Muscle of arm (tissue), 14 donors: ENCODE measurements at places on chromosomes 11 and 22. TPM values are rescaled to one million over a fixed set of nuclear protein-coding genes. Genes with fewer than 3 reads are reported as not detected.

Gene CLNS1A
- 78.7 TPM for polyA plus RNA-seq

Gene OR51B2
- polyA plus RNA-seq = not detected

Gene SREBF2
- 68.5 TPM for polyA plus RNA-seq

Gene OTOG
- polyA plus RNA-seq = not detected

Gene C11orf42
- 0.26 TPM for polyA plus RNA-seq

DNA sequence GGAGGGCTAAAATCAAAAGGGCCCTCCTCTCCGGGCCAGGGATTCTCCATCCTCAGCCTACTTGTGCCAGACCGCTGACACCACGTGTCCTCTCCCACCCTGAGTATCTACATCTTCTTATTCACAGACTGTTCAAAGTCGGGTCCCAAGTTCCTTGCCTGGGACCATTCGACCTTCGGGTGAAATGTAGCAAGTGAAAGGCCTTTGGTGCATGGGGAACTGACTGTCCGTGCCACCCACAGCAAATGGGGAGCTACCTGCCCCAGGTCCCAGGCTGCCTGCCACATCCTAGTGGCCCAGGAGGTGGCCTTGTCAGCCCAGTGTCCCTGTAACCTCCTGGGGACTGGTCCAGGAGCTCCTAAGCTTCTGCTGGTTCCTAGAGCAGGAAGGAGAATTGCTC is 67.3 kb downstream of the RTL6 start:
- DNase-seq = no peak

GRCh38 chr11:76841923-76842452 is 18.7 kb upstream of the ACER3 start:
- no peak for DNase-seq

- no peak for DNase-seq
These were observed 488.1 kb downstream of the NTM start for GRCh38 chr11:131858505-131858904.

DNA sequence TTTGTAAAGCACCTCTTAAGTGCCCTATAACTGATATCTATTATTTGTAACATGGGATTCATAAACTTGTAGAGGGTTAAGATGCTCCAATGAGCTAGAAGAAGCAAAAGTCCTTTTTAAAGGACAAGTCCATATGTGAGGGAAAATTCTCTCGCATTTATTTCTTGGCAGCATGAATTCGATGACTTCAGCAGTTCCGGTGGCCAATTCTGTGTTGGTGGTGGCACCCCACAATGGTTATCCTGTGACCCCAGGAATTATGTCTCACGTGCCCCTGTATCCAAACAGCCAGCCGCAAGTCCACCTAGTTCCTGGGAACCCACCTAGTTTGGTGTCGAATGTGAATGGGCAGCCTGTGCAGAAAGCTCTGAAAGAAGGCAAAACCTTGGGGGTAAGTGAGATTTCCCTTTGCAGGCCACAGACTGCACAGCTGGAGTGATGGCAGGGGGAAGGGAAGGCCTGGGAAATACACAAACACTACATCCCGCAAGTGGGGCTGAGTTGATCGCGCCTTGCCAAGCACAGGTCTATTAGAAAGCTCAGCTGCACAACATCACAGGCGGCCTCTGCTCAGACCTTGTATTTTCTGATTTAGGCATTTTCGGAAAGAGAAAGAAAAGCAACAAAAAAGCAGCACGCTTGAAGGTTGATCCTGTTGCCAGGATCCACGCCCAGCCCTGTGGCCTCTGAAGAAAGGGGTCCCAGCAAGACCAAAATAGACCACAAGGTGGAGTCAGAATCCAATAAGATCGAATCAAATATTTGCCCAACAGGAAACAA is 1.5 kb downstream of the MS4A8 start:
- DNase-seq = peak; percentile 58
